ENCODE measurements at places on chromosomes 6 and 20. TPM values are rescaled to one million over a fixed set of nuclear protein-coding genes. Genes with fewer than 3 reads are reported as not detected.

GRCh38 chr20:22382742-22383141 is 201.6 kb downstream of the FOXA2 start:
- DNase-seq, result no peak

DNA sequence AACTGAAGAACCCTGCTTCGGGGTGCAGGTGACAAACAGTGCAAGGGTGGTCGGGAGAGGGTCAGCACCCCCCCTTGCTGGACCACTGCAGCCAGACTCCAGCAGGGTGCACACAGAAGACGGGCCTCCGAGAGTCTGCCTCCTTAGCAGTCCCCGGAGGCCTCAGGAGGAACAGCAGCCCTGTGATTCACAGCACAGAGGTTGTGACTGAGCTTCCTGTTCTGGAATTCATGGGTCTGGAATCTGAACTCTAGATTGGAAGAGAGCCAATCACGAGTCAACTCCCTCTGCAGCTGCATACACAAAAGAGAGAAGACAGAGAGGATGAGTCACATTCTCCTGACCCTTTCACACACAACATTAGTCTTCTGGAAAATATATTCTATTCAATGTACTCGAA is 249.0 kb upstream of the OPRM1 start:
- no peak for DNase-seq

- no peak for DNase-seq
Observed at GRCh38 chr20:32596681-32597252, 11.6 kb upstream of the NOL4L start.

GRCh38 chr6:27861861-27862260 is 50.3 kb downstream of the OR2B2 start:
- DNase-seq, result no peak

- DNase-seq, result no peak
Observed at GRCh38 chr6:2190661-2191389, 54.6 kb downstream of the GMDS start.

- DNase-seq, result no peak
Observed at GRCh38 chr20:50425076-50425475, 85.1 kb upstream of the PTPN1 start.

DNA sequence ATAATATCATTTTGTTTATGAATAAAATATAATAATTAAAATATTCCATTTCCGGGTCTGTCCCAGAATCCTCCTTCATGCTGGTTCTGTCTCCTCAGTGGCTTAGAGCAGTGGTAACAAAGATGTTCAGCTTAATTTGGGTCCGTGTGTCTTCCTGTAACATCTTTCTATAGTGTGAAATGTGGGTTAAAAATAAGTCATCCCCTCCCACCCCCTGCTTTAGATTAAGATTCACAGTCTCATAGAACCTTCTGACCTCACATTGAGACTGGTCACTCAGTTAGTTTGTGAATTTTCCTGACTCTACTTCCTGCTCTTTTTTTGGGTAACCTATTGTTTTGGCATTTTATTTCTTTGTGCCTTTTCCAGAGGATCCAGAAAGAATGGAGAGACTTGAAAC is 55.2 kb downstream of the SLX4IP start:
- DNase-seq, result no peak

- no peak for DNase-seq
Observed at GRCh38 chr6:67881706-67882065, 753.4 kb upstream of the ADGRB3 start.

GRCh38 chr6:170347975-170348374 is 41.4 kb downstream of the FAM120B start:
- no peak for DNase-seq

HSPA1L gene
- 2.9 TPM for total RNA-seq

RFX6 gene
- not detected for total RNA-seq

FLRT3 gene
- total RNA-seq, result not detected

TREM1 gene
- not detected for total RNA-seq
